Thyroid gland (tissue), 4 donors: ENCODE measurements at places on chromosomes 16 and 17. TPM values are rescaled to one million over a fixed set of nuclear protein-coding genes. Genes with fewer than 3 reads are reported as not detected.
A peak's percentile ranks its signal among the peaks of the same experiment; 100 is the strongest.

- H3K4me3 ChIP-seq: no peak overlapping the region
- no peaks in the 10 kb centered on the region for H3K27me3 ChIP-seq
- H3K36me3 ChIP-seq: no peaks in the 10 kb centered on the region
Observed at GRCh38 chr16:88403794-88404581, 21.2 kb downstream of the ZNF469 start.

The KRT23 gene
- total RNA-seq: 4.6 TPM

DNA sequence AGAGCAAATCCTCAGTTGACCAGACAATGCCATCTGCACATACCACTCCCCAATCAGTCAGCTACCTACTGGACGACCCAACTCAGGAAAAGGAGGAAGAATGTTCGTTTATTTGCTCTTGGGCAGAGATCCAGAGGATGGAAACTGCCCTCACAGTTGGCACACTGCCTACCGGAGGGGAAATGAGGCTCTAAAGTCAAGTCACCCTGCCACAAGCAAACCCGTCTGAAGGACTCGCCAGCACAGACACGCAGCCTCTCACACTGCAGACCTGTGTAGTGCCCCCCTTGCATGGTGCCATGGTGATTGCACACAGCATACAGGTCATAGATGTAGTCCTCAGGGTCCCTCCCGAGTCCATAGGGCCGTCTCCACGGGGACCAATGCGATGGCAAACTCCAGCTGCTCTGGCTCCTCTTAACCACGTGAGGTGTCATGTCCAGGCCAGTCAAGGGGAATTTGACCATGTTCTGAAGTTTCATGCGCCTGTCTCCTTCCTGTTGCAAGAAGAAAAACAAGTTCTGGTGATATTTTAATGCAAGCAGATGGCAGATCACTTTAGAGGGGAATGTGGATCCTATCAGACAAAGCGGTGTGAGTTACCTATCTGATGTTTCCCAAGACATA, 69.5 kb downstream of the USP31 start:
- H3K27me3 ChIP-seq: no peaks in the 10 kb centered on the region
- no peaks in the 10 kb centered on the region for H3K4me1 ChIP-seq
- peaks cover 13% of the 10 kb centered on the region for H3K36me3 ChIP-seq
- no peak overlapping the region for H3K4me3 ChIP-seq

DNA sequence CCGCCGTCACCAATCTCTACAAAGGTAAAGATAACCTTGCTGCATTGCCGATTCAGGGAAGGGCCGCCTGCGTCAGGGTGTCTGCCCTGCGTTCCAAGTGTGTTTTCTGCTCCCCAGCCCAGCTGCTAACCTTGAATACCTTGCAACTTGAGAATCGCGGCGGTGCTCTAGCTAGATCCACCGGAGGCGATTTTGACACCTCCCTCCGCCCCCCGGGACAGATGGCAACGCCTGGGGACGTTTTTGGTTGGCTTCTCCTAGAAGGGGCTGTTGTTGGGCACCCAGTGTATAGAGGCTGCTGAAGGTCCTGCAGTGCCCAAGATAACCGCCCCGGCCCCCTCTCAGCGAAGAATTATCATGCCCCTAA, 1.5 kb downstream of the HAPSTR1 start:
- H3K4me3 ChIP-seq: peak overlapping the region; percentile 94
- H3K27me3 ChIP-seq: no peaks in the 10 kb centered on the region
- H3K36me3 ChIP-seq: no peaks in the 10 kb centered on the region
- H3K27ac ChIP-seq: peak overlapping the region; percentile 99
- H3K4me1 ChIP-seq: peaks cover 52% of the 10 kb centered on the region

The PHKB gene
- 198 TPM for total RNA-seq

DNA sequence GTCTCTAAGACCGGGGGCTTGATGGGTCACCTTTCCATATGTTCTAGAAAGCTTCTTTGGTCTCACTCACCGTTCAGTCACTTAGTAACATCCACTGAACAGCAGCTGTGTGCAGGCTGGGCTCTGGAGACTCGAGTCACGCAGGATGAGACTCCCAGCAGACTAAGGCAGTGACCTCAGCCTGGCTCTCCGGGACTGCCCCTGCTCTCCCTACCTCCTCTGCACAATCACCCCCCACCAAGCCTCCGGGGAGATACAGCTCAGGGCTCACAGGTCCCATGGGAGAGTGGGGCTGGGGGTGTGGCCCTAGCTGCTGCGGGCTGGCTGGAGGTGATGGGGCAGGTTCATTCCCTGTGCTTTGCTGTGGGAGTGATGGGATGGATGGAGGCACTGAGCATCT, 14.1 kb downstream of the FLYWCH2 start:
- H3K27ac ChIP-seq: no peak overlapping the region
- no peaks in the 10 kb centered on the region for H3K36me3 ChIP-seq
- no peaks in the 10 kb centered on the region for H3K27me3 ChIP-seq
- no peaks in the 10 kb centered on the region for H3K4me1 ChIP-seq
- no peak overlapping the region for H3K4me3 ChIP-seq
- DNase-seq: no peak

- no peaks in the 10 kb centered on the region for H3K36me3 ChIP-seq
- H3K4me1 ChIP-seq: no peaks in the 10 kb centered on the region
- H3K27me3 ChIP-seq: no peaks in the 10 kb centered on the region
Observed at GRCh38 chr16:84244728-84245127, 4.9 kb upstream of the KCNG4 start.

The NMT1 gene
- 98.9 TPM for total RNA-seq

The ADAT1 gene
- total RNA-seq: 36.8 TPM

DNA sequence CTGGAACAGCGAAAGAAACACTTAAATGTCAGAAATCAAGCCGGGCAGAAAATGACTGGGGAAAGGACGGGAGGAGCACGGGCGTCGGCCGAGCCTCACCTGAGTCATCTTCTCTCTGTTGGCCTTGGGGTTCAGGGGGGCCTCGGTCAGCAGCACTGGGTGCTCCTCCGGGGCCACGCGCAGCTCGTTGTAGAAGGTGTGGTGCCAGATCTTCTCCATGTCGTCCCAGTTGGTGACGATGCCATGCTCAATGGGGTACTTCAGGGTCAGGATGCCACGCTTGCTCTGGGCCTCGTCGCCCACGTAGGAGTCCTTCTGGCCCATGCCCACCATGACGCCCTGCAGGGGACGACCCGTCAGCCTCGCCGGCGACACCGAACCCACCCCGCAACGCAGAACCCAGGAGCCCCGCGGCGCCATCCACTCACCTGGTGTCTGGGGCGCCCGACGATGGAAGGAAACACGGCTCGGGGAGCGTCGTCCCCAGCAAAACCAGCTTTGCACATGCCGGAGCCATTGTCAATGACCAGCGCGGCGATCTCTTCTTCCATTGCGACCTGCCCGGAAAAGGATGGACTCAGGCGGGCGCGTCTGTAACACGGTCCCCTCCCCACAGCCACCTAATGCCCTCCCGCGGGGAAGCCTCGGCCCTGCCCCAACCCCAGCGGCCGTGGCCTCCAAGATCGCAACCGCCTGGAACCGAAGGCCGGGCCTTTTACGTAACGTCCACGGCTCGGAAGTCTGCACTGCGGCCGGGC, 616 bp downstream of the ACTG1 start:
- H3K4me3 ChIP-seq: peak overlapping the region; percentile 96
- H3K36me3 ChIP-seq: peaks cover 31% of the 10 kb centered on the region
- no peak for DNase-seq
- H3K27ac ChIP-seq: peak overlapping the region; percentile 99

- no peaks in the 10 kb centered on the region for H3K27me3 ChIP-seq
- no peak overlapping the region for H3K4me3 ChIP-seq
- no peak overlapping the region for H3K27ac ChIP-seq
- H3K4me1 ChIP-seq: no peaks in the 10 kb centered on the region
Observed at GRCh38 chr17:5536866-5537650, 47.3 kb downstream of the NLRP1 start.

DNA sequence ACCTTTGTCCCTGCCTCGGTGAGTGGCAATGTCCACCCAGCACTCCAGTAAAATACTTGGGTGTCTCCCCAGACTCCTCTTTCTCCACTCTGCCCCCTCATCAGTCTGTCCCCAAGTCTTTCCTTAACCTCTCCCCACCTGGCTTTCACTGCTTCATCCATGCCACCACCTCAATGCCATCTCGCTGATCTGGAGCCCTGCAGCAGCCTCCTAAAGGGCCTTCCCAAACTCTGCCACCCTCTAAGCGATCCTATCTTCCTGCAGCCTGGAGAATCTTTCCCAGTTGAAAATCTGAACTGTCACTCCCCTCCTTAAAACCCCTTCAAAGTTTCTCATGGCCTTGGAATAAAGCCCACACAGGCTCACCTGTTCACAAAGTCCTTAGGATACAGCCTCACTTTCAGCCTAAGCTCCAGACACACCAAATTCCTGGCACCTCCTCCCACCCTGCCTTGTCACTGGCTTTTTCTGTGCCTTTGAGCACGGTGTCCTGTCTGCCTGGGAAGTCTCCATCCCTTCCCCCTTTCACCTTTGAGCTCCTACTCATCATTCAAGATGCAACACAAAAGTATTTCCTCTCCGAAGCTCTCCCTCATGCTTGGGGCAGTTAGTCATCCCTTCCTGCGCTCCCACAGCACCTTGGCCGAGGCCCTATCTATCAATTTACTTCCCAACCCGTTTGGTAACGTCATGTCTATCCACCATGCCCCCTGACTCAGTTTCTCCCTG, 2.8 kb downstream of the WNK4 start:
- no peak overlapping the region for H3K4me3 ChIP-seq
- H3K4me1 ChIP-seq: peaks cover 3% of the 10 kb centered on the region
- no peak for DNase-seq

The ENPP7 gene
- not detected for total RNA-seq

The RPL38 gene
- 367 TPM for total RNA-seq

DNA sequence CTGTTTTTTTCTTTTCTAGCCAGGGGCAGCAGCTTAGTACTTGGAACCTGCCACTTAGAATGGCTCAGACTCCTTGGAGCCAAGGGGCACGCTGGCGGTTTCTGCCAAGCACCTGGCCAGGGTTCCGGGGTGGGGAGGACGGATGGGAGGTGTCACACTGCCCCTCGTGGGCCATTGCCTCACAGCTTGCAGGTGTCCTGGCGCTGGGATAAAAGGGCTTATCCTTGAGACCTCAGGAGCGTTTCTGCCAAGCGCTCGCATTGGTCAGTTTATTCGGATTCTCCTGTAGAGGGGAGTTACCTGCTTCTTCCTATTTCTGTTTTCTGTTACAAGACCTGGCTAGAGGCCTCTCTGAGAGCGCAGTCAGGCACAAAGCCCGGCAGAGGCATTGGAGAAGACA, 234.6 kb downstream of the MSI2 start:
- peak overlapping the region; percentile 79 for H3K27ac ChIP-seq
- no peak overlapping the region for H3K4me3 ChIP-seq
- no peaks in the 10 kb centered on the region for H3K36me3 ChIP-seq
- H3K27me3 ChIP-seq: no peaks in the 10 kb centered on the region

GRCh38 chr17:47694581-47695428, 844 bp downstream of the TBKBP1 start:
- DNase-seq: peak; percentile 74
- H3K36me3 ChIP-seq: peaks cover 3% of the 10 kb centered on the region
- H3K27ac ChIP-seq: peak overlapping the region; percentile 88
- H3K4me1 ChIP-seq: peaks cover 14% of the 10 kb centered on the region
- H3K4me3 ChIP-seq: peak overlapping the region; percentile 74

DNA sequence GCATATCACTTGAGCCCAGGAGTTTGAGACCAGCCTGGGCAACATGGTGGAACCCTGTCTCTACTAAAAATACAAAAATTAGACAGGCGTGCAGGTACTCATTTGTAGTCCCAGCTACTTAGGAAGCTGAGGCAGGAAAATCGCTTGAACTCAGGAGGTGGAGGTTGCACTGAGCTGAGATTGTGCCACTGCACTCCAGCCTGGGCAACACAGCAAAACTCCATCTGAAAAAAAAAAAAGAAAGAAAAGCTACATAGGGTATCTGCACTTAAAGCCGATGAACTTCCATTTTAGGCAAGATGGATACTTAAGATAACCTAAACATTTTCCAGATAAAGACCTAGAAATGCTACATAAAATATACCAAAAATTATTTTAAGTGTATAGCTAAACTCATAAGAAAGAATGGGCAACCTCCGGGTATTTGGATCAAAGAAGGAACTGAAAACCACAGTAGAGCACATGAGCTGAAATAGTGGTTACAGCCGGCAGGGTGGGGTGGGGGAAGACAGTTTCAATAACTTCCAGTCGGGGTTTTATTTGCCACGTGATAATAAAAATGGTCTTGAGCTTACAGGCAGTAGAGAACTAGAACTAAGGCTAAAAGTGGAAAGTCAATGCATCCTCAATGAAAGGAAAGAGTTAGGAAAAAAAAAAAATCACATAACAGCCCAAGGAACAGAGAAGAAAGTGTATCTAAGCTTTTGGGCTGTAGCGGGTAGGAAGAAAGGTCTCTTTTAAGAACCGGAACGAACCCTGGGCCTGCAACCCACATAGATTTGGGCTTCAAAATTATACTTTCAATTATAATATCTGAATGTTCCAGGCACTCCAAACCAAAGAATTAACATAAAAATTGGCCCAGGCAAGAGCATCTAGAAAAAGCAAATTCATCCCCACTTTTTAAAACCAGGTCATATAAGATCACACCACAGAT, 53.1 kb downstream of the CFDP1 start:
- no peaks in the 10 kb centered on the region for H3K27me3 ChIP-seq
- no peaks in the 10 kb centered on the region for H3K36me3 ChIP-seq
- H3K27ac ChIP-seq: no peak overlapping the region
- H3K4me1 ChIP-seq: peaks cover 7% of the 10 kb centered on the region
- H3K4me3 ChIP-seq: no peak overlapping the region
- no peak for DNase-seq

GRCh38 chr17:11081342-11081741, 159.7 kb upstream of the SHISA6 start:
- H3K4me1 ChIP-seq: no peaks in the 10 kb centered on the region
- no peaks in the 10 kb centered on the region for H3K27me3 ChIP-seq
- DNase-seq: no peak
- no peaks in the 10 kb centered on the region for H3K36me3 ChIP-seq
- H3K4me3 ChIP-seq: no peak overlapping the region

- H3K36me3 ChIP-seq: no peaks in the 10 kb centered on the region
- DNase-seq: no peak
- peaks cover 16% of the 10 kb centered on the region for H3K4me1 ChIP-seq
- H3K27ac ChIP-seq: no peak overlapping the region
- H3K4me3 ChIP-seq: no peak overlapping the region
Observed at GRCh38 chr17:76575570-76575969, 10.1 kb downstream of the ST6GALNAC2 start.

DNA sequence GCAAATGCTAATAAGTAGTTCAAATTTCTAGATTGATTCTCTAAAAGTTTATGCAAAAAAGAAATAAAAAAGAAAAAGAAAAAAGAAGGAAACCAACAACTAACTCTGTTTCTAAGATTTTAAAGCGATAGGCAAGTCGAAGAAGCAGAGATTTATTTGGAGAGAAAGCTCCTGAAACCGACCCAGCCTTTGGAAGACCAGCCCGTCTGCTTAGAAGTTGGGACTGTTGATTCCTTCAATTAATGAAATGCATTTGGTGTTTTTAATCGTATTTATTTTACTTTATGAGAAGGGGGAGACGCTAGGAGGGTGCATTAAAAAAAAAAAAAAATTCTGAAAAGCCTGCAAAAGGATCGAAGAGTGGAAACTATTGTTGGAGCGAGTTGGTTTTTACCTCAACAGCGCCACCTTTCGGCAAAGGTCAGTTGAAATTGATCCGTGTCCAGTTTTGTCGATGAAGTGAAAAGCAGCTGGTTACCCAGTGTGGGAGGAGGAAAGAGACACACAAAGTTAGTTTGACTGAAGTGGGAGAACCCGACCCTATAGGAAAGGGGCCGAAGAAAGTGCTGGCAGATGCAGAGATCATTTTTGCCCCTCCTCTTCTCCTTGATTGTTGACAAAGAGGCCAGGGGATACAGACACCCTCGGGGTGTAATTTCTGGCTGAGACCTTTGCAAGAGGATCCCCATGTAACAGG, 1.5 kb upstream of the MAF start:
- H3K4me1 ChIP-seq: peaks cover 7% of the 10 kb centered on the region
- DNase-seq: peak; percentile 81
- peaks cover 3% of the 10 kb centered on the region for H3K36me3 ChIP-seq
- peak overlapping the region; percentile 89 for H3K27ac ChIP-seq

The KRT40 gene
- total RNA-seq: not detected

- no peak overlapping the region for H3K4me3 ChIP-seq
- H3K36me3 ChIP-seq: no peaks in the 10 kb centered on the region
- H3K27ac ChIP-seq: no peak overlapping the region
- H3K27me3 ChIP-seq: no peaks in the 10 kb centered on the region
- no peak for DNase-seq
Observed at GRCh38 chr16:75494184-75494583, 1.1 kb downstream of the CHST6 start.
